Activated naive CD8-positive, alpha-beta T cell treated with anti-CD3 and anti-CD28 coated beads, Interleukin-2, amount 10 ng/mL, durations not matched to agents 7 days and 5 days (primary cell): ENCODE measurements at places on chromosomes 7 and 10.

DNA sequence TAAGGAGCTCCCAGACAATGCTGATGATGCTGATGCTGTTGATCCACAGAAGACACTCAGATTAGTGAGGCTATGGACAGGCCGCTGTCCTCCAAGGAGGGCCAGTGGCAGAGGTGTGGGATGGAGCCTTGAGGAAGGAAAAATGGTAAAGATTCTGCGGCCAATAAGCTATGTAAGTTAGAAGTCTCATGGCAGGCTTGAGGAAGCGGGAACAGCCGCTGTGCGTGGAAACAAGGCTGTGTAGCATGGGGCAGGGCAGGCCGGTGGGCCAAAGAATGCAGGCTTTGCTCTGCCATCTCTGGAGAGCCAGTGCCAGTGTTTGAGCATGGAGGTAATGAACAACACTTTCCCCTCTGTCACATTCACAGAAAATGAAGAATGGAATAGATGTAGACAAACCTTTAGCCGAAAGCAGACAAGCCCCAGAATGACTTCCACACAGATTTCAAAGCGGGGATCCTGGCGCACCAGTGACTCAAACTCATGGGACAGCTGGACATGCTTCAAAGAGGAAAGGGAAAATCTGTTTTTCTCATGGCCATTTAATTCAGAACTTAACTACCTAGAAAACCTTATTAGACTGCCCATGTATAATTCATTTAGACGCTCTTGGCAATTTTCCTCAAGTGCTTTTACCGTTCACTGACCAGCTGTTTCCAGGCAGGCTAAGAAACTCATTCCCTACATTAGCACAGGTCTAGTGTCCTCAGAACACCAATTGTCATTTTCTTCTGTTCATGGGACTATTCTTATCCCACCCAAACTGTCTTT lies 16.9 kb upstream of the FIGNL1 start:
- no peak for DNase-seq

DNA sequence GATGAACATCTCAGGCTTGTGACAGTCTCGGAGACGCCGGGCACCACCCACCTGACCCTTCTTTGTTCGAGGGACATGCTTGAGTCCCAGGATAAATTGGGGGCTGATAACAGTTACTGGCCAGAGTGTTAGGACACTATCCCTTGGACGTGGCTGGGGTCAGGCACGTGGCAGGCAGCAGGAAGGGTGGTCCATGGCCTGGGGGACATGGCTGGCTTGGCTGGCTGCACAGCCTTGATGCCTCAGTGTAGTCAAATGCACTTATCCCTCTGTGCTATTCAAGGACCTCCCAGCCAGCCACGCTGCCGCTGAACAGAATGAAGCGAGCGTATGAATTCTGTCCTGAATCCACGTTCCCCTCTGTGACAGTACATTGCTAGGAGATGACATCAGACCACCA lies 662.0 kb upstream of the FOXK1 start:
- DNase-seq, result no peak

DNA sequence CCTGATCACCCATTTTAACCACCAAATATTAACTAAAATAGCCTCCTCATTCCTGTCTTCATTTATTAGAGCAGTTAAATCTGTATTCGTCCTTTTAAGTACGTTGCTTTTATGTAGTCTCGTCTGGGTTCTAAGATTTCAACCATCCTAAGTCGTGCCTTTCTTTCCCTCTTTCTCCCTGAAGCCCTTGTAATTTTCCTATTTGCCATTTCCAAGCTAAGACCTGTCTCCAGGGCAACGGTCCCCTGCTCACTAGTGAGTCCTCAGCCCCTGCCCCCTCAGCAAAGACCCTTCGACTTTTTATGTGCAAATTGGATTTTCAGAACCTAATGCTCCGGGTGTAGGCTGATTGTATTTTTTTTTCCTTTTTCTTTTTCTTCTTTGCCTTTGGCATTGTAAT lies 16.1 kb upstream of the MEST start:
- DNase-seq, result no peak

DNA sequence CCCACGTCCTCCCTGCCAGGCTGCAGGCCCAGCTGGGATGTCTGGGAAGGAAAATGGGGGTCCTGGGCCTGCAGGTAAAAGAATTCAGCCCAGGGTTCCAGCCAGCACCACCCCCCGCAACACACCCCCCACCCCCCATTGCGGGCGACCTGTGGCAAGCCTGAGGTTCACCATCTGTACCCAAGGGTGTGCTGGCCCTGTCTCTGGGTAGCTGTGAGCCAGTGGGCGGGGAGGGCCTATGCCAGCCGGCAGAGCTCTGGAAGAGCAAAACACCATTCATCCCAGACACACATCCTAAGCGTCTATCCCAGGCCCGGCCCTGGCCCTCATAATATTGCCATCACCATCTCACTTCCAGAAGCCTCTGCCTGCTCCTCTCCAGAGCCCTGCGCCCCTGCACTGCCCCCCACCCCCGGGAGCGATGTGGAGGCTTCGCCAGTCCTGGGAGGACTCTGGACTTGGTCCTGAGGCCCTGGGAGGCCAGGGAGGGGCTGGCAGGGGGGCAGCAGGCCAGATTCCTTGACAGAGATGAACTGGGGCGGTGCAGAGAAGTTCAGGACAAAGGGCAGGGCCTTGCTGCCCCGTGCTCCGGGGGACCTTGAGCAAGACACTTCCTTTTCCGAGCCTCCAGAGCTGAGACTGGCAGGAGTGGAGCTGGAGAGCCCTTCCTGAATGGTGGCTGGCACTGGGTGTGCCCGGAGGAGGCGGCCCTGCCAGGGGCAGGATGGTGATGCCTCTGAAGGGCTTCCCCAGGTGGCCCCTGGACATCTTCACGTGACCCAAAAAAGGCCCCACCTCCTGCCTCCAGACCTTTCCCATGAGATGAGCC lies 8.7 kb upstream of the TTYH3 start:
- no peak for DNase-seq

DNA sequence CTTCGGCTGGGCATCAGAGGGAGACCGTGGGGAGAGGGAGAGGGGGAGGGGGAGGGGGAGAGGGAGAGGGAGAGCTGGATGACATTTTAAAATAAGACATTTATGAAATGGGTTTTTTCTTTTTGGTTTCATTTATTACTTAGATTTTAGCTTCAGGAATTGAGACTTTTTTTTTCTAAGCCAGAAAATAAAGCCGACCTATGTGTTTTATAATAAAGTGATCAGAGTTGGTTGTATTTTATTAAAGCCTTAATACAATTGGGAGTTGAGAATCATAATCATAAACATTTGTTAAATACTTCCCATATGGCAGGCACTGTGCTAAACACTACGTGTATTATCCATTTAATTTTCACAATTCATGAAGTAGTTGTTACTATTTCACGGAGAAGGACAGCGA lies 70.2 kb downstream of the INPP5F start:
- no peak for DNase-seq

DNA sequence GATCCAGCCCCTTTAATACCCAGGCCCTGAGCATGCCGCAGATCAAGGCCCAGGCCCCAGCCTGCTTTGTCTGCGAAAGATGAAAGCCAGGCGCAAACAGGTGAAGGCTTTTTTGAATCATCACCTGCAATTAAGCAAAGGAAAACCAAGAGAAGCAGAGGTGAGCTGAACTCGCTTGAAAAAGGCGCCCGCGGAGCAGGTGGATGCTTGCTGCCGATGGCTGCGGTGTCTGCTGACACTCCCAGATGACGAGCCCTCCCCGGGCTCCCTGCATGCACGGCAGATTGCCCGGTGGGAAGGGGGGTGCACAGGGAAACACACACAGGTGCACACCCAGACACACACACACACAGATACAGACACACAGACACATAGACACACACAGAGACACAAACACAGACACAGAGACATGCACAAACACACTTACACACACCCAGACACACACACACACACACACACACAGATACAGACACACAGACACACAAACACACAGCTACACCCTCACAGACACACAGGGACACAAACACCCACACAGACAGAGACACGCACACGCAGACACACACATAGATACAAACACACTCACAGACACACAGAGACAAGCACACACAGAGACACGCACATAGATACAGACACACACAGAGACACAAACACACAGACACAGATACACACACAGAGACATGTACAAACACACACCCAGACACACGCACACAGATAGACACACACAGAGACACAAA lies 142.6 kb upstream of the RNF32 start:
- DNase-seq, result no peak

- DNase-seq, result no peak
These were observed 61.9 kb downstream of the AP3M1 start for GRCh38 chr10:74088722-74089121.

DNA sequence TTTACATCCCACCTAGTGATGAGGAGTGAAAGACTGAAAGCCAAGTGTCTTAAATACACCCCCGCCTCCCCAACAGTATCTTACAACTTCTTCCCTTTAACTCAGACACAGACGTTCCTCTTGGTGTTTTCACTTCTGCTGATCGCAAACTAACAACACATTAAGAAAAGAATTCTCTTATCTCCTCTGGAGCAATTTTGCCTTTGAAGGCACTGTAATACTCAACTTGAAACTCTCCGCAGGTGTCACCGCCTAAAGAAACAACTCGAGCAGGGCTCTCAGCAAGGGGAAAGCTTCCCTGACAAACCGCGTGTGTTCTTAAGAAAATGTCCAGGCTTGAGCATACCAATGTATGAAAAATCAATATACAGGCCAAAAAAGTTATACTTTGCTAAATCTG lies 452 bp downstream of the SEMA3C start:
- DNase-seq, result no peak
